ENCODE measurements at places on chromosomes 11 and 22. TPM values are rescaled to one million over a fixed set of nuclear protein-coding genes. Genes with fewer than 3 reads are reported as not detected.

The GALR3 gene
- total RNA-seq, result not detected

DNA sequence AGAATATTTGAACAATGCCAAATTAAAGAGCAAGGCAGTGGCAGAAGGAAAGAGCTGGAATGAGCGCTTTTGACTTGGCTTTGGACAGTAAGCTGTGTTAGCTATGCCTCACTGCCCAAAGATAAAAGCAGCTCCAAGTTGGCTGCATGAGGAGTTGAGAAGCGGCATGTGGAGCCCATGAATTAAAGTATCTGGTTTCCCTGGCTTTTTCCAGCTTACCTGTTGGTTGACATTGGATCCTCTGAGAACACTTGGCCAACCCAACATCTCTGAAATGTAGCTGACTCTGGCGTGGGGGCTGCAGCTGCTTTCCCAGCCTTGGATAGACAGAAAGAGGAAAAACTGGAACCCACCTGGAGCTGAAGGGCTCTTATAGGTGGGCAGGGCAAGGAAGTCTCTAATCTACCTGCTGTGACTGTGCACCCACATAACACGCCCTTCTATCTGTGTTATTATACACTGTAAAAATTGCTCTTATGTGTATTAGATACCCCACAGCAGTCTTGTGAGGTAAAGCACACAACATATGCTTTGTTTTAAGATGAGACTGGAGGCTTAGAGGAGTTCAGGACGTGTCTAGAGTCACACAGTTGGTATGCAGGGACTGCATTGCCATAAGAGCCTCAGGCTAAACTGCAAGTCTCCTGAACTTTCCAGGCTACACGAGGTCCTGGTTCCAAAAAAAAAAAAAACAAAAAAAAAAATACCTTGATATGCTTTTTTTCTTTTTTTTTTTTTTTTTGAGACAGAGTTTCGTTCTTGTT, 5.8 kb downstream of the UBASH3B start:
- DNase-seq, result no peak
- peaks cover 2% of the 10 kb centered on the region for H3K4me1 ChIP-seq
- H3K36me3 ChIP-seq, result no peaks in the 10 kb centered on the region

GRCh38 chr11:110112457-110112856, 19.3 kb downstream of the ZC3H12C start:
- no peaks in the 10 kb centered on the region for H3K27me3 ChIP-seq
- DNase-seq, result no peak
- H3K4me1 ChIP-seq, result peaks cover 1% of the 10 kb centered on the region
- no peak overlapping the region for H3K4me3 ChIP-seq
- H3K36me3 ChIP-seq, result no peaks in the 10 kb centered on the region

- H3K4me3 ChIP-seq, result no peak overlapping the region
- no peaks in the 10 kb centered on the region for H3K36me3 ChIP-seq
- no peaks in the 10 kb centered on the region for H3K4me1 ChIP-seq
- no peak overlapping the region for H3K27ac ChIP-seq
These were observed 97.7 kb upstream of the TP53I11 start for GRCh38 chr11:45048313-45048841.

GRCh38 chr22:49415151-49415951, 412.3 kb downstream of the BRD1 start:
- H3K4me3 ChIP-seq, result no peak overlapping the region
- no peak for DNase-seq
- no peaks in the 10 kb centered on the region for H3K27me3 ChIP-seq
- no peaks in the 10 kb centered on the region for H3K36me3 ChIP-seq

All from ovary (tissue), 10 donors.